T-helper 2 cell (primary cell): ENCODE measurements at places on chromosomes 7 and 10.

DNA sequence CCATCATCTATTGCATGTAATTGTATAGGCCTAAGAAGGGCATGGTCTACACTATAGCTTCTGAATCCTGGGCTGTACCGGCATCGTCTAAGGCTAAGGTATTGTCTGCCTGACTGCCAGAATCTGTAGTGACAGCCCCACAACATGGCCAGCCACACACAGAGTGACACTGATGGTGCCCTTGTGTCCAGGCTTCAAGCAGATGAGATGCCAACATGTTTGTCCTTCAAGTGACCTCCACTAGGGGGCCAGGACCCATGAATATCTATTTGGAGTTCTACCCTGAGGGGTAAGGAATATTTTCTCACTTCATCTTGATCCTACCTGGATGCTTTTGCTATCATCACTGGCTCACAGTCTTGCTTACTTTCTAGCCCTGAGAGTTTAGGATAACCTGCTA lies 1.5 kb downstream of the CYP3A7 start:
- no peak for DNase-seq

- DNase-seq, result no peak
These were observed 239.6 kb downstream of the PHF14 start for GRCh38 chr7:11213266-11213665.

DNA sequence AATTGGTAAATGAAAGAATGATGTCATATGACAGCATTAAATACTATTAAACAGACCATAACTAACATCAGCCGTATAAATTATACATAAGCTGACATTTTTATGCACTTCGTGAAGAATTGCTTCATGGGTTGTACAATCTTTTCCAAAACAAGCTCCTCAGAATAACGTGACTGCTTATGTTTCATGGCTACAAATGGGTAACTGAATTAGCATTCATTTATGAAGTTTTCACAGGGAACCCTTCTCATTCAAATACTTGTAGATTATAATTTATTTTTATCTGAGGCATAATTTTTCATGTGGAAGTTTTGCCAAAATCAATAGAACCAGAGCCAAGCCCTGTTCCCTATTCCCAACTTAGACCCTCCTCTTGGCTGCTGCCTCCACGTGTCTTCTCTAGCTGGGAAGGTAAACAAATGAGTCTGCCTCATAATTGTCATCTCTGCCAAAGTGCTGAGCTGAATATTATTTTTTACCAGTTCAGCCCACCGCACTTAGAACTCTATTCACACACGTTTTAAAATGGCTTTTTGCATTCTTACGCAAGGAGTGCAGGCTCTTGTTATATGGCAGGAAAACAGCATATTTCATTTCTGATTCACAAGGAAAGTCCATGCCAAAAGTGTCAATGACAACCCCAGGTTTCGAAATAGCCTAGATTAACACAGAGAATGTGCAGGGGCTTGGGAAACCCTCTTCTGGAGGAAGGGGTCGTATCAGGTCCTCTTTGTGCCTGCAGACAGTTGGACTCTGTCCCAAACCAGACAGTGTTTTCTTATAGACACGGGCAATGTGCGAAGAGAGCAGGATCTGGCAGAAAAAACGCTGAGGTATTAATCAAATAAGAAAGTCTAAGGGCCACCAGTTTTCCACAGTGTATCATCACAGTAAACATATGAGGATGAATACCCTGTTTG lies 370.7 kb upstream of the MGMT start:
- no peak for DNase-seq

- DNase-seq, result no peak
These were observed 222.2 kb downstream of the ELFN1 start for GRCh38 chr7:1892011-1892965.

- DNase-seq, result no peak
These were observed 26.7 kb upstream of the TARP start for GRCh38 chr7:38300175-38300574.

DNA sequence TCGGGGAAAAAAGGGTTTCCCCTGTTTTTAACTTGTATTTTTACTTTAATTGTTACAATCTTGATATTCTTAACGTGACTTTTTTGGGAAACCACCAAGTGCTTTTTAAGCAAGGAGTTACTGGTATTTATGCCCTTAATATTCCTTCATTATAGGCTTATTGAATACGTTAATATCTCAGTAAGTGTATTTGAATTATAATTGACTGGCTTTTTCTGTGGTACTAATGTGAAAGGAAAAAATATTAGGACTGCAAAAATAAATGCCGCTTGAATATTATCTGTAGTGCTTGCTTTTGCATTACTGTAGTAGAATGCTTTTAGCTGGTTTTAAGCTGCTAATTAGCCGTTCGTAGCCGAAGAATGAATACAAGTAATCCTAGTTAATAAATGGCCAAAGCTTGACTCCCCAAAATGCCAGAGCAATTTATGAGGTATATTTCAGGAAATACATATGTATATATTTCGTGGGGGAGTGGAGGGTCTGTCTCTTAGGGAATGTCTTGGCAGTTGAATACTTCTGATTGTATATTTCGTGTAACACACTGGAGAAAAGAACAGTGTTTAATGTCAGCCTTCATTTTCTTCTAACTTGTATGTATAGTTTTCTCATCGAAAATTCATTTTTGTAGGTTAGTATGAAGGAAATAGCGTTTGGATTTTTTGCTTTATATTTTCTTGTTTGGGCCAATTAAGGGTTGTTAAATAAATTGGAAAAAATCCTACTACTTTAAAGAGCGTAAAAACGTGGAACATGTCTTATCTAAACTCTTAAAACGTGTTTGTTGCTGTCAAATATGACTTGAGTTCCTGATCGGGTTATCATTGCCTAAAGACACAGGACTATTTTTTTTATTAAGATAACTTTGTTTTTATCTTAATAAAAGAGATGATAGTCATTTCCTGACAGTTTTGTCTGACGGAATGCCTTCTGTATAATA lies 1.5 kb downstream of the PDCD4 start:
- DNase-seq, result no peak

DNA sequence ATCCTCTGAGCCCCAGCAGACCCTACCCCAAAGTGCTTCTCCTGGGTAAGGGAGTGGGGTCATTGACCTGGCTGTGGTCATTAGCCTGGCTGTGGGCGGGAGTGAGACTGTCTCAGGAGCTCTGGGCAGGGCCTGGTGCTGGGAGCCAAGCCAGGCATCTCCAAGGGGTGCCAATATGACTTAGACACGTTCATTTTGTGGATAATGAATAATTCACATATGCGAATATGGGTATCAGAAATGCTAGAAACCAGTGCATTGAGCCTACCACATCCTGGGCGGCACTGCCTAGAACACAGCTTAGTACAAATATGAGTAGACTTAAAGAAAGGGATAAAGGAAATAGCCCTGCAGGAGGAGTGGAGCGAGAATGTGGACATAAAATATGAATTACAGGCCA lies 14.4 kb upstream of the SRRM3 start:
- no peak for DNase-seq

GRCh38 chr10:28975891-28976531 lies 298.7 kb downstream of the BAMBI start:
- no peak for DNase-seq

DNA sequence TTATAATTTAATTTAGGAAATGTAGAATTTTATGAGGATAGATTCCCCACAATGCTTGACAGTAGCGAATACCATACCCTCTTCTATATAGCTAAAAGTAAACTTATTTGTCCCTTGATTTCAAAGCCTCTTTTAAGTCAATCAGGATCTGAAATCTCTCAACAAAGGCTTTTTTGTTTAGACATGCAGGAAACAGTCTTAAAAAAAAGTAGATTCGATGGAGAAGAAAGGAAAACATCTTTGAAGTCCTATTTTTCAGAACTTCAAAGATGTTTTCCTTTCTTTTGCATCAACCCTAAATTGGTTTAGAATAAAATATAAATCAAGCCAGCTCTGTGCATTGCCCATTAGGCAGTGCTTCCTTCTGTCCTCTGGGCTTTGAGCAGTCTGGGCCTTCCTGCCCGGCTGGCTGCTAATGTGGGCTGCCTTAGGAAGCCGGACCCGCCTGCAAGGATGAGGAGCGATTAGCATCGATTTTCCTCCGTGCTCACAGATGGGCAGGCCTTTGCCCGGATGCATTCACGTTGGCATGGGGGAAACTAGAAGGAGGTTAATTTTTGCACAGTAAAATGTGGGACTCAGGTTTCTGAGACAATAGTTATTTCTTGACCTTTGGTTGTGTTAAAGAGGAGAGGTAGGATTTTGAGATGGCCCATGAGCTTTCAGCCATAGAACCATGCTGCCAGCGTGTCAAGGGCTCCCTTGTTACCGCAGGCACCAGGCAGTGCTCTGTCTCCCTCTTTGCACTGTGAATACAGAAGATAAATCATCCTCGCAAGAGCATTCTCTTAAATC lies 15.5 kb downstream of the MSRB2 start:
- no peak for DNase-seq

DNA sequence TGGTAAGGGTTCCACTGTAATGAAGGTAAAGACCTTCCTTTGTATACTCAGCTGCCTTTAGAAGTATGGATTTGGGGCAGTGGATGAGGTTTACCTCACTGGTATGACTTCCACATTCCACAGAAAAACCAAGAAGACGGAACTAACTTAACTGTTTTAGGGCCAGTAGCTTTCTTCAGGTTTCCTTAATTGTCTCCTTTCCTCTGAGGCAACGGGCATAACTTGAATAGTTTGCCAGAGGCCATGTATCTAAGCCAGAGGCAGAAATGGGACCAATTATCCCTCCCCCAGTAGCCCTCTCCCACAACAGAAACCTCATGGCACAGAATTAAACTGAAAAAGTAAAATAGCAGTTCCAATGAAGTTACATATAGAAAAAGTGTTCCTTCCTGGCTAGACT lies 281.7 kb downstream of the PHTF2 start:
- no peak for DNase-seq

DNA sequence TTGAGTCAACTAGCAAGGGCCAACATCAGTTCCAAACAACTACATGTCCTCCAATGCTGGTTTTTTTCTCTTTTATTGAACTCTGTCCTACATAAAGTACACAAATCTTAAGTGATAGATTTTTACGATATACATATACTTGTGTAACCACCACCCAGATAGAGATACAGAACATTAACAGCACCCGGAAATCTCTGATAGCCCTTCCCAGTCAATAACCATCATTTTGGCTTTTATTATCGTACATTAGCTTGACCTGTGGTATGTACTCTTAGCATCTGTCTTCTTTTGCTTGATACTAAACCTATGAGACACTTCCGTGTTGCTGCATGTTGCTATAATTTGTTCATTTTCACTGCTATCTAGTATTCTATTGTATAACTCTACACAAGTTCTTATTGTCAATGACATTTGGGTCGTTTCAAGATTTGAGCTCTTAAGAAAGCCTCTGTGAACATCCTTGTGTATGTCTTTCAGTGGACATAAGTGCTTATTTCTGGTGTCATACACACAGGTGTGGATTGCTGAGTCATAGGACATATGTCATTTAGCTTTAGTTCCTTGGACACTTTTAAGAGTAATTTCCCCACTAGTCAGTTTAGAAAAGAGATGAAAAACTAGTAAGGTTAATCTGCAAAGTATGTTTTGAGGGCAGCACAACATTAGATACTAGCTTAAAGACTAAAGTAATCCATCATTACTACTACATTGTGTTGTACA lies 111.1 kb downstream of the PRLHR start:
- DNase-seq, result no peak

DNA sequence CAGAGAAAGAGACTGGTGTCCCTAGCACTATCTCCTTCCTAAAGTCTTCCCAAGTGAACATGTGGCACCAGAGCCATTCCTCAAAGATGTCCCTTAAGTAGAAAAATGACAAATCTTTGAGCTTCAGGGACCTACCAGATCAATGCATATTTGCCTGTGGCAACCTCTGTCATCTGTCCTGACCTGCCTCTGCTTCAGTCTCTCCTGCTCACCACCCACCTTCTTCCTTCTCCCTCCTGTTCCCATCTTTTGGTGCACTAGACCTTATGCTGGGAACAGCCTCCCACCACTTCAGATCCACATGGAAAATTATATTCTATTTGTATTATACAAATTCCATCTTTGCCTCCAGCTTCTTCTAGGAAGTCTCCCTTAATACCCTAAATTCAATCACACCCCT lies 386.4 kb downstream of the PLXNA4 start:
- no peak for DNase-seq

DNA sequence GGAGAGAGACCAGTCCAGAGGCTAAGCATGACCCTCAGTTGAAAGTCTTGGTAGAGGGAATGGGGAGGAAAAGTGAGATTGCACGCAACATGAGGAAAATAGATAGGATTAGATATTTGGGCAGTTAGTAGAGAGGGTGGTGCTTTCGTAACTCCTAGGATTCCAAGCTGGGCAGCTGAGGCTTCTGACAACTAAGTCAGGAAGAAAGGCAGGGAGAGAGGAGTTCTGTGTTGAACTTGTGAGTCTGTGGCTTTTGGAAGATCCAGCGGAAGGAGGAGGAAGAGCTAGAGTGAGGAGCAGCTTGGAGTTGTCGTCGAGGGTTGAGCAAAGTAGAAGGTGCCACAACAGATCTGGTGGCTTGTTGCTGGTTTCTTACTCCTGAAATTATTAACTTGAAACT lies 21.8 kb downstream of the CUL1 start:
- DNase-seq, result no peak

DNA sequence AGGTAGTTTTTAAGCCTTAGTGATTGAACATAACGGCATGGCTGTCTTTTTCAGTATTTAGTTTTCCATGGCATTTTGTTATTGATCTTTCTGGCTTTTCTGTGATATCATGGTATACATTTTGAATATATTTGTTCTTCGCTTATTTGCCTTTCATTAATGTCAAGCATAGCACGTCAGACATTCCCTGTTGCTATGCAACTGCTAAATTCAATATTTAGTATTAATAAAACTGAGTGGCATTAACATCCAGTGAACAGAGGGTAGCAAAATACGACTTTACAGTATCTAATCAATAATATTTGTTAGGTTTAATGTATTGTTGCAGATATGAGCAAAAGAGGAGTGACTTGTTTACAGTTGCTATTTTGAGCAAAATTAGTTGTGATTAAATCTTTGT lies 72.5 kb downstream of the LCOR start:
- no peak for DNase-seq

DNA sequence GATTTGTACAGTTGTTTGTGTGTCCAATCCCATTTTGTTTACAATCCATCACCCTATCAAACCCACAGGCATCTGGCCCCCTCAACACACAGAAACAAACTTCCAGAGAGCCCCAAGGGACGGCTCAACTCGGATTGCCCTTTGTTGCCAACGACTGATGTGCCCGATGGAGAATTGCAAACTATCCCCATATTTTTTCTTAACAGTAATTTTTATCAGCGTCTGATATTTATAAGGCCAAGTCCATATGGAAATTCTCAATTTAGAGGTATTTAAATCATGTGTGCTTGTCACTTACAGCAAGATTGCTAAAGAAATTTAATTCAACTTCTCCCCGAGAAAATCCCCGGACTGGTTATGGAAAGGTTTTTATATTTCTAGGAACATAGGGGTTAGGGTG lies 113.9 kb upstream of the NPS start:
- DNase-seq, result no peak
